ENCODE measurements at places on chromosomes 5 and 9.

GRCh38 chr5:162107591-162107990 lies 40.0 kb downstream of the GABRG2 start:
- no peak for DNase-seq

DNA sequence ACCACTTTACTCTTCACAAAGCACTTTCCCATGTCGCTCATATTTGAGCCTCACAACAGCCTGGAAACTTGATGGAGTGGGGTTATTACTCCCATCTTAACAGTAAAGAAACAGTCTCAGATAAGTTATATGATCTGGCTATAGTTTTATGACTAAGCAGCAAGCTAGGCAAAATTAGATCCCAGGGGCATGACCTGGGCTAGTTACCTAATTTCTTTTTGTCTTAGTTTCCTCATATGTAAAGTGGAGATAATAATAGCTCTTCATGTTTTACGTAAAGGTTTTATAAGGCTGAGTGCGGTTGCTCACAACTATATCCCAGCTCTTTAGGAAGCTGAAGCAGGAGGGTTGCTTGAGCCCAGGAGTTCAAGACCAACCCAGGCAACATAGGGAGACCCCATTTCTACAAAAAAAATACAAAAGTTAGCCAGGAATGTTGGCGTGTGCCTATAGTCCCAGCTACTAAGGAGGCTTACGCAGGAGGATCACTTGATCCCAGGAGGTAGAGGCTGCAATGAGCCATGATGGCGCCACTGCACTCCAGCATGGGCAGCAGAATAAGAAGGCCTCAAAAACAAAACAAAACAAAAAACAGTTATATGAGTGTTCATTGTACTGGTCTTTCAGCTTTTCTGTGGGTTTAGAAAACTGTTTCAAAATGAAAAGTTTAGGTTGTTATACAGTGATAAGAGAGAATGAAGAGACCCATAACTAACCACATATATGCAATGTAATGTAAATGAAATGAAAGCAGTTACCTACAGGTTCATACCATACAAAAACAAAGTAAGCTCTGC lies 6.5 kb upstream of the PLIN2 start:
- no peak for DNase-seq

DNA sequence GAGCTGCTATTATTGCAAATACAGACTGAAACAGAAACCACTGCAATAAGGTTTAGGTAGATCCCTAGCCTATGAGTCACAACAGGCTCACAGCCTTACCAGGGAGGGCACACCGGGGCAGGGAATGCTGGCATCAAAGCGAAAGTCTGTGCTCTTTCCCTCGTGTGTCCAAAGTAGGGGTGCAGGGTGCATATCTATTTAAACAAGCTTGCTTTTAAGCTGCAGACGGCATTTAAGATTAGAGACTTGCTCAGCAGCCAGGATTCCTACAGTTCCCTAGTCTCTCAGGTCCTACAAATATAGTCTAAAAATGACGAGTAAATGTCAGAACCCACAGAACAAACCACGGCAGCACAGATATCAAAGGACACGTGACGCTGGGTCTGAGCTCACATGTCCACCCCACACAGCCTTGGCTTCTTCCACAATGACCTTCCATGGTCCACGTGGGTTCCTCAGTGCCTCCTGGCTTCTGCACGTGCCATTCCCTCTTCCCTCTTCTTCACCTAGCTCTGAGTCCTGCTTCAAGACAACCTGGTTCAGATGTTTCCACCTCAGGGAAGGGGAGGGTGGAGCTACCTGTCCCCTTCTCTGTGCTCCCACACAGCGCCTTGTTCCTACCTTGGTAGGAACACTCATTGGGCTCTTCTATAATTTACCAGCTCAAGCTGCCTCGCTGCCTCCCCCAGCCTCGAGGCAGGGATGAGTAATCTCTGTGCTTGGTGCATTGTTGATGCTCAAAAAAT lies 193.2 kb downstream of the MAPKAP1 start:
- DNase-seq: peak; percentile 37

- DNase-seq: no peak
Measured at GRCh38 chr9:127664678-127665507, 41.9 kb upstream of the CFAP157 start.

- DNase-seq: no peak
Measured at GRCh38 chr9:87395804-87396479, 101.7 kb upstream of the DAPK1 start.

Data from activated naive CD4-positive, alpha-beta T cell treated with Interleukin-2 at 50 U/mL for 16 hours (primary cell).